SIG-M5 (cell line): ENCODE measurements at places on chromosomes 5 and 9.

GRCh38 chr5:151002250-151002649, 18.1 kb upstream of the GPX3 start:
- DNase-seq, result no peak

- DNase-seq, result no peak
Observed at GRCh38 chr9:109590966-109591365, 92.9 kb upstream of the PTPN3 start.

DNA sequence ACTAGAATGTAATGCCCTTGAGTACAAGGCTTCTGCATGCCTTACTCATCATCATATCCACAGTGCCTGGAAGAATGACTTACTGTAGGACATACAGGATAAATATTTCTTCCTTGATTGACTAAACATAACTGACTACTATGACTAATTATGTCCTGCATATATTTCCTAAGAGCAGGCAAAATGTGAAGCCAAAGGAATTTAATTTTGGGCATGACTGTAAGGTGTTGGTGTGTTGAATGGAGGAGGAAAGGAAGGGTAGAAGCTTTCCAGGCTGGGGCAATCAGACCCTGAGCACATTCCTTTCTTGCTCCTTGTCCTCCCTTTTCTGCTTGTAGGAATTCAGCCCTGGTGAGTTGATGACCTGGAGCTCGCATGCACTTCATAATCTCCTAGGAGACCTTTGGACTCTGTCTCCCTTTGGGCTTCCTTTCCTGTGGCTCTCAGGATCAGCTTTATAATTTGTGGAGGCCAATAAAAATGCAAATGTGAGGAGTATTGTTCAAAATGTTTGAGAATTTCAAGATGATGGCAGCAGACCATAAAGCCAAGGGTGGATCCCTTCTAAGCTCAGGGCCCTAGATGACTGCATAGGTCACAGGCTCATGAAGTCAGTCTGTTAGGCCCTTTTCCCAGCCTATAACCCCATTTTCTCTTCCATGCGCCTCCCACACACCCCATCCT, 174.0 kb downstream of the HMHB1 start:
- no peak for DNase-seq

DNA sequence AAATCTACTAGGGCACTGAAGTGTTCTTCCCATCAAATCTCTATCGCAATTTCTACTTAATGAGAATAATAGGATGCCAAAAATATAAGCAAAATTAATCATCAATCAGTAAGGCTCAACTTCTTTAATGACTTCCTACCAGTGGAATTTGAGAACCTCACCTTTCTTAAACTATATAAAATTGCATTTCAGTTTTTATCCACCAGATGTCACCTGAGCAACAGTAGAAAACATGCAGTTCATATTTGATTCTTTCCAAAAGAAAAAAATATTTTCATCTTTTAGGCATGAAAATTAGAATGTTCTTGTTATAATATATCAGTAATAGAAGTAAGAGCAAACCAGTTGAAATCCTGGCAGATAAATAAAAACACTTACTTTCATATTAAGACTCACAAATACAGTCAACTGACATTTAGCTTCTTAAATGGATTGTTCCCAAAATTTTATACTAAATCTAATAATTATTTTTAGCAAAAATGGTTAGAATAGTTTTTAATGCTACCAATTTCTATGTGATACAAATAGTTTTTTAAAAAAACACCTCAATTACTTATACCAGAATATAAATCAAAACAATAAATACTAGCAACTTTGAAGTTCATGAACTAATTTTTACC, 13.4 kb upstream of the CCDC112 start:
- DNase-seq, result no peak

GRCh38 chr9:109632817-109633216, 134.7 kb upstream of the PTPN3 start:
- DNase-seq, result no peak
